Fibroblast of skin of abdomen (primary cell): ENCODE measurements at places on chromosomes 2 and 18.

DNA sequence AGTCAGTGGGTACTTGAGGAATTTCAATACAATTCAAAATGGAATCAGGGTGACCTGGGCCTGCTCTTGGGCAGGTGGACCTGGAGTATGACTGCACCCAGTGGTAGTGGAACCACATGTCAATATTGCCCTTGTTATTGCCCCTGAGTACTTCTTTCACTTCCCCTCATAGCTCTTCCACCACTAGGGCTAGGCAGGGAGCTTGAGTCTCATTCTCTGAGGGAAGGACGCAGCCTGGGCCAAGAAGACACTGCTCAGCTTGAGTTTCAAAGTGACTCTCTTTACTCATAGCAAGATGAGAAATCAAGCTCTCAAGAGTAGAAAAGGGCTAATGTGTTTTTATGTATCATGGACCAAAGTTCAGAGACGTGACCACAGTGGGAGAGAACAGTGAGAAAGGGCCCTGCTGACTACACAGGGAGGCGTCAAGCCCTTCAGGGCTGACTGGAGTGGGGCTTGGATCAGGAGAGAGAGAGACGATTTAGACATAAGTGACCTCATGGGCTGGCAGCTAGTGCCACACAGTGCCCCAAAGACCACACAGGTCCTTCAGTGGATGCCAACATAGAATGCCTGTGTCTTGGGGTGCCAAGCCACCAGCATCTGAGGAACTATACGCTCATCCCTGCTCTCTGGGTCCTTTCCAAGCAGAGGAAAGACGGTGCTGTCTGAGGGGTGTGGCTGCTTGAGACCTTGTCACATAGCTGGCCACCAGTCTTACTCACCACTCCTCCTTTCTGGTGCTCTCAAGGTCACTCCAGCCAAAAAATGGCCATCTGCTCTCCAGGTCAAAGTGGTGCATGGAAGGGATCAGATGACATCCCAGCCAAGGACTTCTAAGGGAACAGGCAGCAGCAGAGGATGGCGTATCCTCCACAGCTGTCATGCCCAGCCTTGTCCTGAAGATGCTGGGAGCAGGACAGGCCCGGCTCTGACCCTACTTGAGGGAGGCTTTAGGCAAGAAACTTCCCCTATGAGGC is 13.0 kb downstream of the PTMA start:
- no peak for DNase-seq

GRCh38 chr2:47056868-47057686 is 98.0 kb downstream of the STPG4 start:
- DNase-seq = peak; percentile 31

DNA sequence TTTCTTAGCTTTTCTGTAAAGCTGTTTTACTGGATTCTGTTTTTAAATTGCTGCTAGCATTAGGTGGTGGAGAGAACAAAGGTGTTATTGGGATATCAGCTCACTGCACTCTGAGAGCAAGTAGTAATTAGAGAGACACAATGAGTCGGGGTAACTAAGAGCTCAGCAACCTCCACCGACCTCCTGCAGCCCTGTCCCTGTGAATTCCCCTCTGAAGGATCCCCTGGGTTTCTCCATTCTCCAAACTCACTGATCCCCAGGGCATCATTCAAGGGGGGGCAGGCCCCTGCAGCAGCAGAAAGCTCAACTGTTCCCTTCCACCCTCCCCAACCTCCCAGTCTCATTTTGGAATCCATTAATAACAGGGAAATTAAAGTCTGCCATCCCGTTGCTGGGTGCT is 73.0 kb downstream of the MTCL1 start:
- DNase-seq = no peak

DNA sequence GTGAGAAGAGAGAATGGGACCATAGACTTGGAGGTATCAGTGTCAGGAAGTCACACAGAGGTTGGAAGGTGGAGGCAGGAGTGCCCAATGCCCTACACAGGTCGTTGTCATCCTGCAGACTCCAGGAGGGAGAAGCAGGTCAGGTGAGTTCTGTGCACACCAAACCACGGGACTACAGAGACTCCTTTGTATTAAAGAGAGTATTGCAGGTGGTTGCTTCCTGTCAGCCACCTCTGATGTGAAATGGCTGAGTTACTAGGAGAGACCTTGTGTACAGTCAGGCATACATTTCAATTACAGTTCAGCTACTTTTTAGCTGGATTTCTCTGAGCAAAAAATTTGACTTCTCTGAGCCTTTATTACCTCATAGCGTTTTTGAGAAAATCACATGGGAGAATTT is 51.6 kb downstream of the SPP2 start:
- no peak for DNase-seq

- no peak for DNase-seq
Observed at GRCh38 chr18:25077944-25078723, 273.8 kb downstream of the ZNF521 start.

- DNase-seq = no peak
Observed at GRCh38 chr2:23658466-23658942, 268.4 kb downstream of the ATAD2B start.

DNA sequence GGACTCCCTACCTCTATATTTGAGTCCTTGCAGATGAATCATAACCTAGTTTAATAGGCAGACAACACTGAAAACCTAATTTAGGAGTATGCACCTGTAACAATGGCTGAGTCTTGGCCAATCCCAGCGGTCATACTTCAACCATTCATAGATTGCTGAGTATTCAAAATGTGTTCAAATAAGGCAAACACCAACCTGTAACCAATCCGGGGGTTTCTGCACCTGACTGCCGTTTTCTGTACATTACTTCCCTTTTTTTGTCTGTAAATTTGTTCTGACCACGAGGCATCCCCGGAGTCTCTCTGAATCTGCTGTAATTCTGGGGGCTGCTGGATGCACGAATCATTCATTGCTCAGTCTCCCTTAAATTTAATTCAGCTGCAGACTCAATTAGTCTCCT is 338.6 kb downstream of the STK39 start:
- no peak for DNase-seq

DNA sequence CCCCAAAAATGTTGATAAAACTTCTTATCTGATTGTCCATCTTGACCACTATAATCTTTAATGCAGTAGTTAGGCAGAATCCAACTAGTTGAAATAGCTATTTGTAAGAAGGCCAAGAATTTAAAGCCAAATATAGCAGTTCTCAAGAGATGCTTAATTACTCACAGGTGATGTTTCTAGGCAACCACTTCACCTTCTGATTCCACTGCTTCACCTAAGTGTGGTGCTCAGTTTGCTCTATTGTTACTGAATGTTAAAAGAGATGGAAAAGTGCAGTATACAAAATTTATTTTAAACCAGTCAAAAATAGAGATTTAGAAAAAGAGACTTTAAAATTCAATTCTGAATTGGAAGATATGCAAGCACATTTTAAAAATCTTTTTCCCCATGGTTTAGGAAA is 539.4 kb downstream of the ZNF804A start:
- no peak for DNase-seq

DNA sequence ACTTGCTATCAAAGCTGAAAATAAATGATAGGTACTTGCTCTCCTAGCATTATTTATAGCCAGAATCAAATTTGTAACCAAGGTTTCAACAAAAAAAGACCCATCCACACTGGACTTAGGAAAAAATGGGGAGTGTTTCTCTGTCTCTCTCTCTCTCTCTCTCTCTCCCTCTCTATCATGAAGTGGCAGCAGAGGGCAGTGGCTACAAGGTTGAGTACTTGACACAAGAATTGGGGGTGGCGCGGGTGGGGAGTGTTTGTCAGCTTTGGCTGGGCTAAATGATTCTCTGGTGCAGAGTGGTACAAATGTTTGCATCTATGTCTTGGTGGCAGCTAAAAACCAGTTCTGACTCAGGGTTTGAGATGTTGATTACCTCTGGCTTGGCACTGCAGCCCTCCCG is 85.0 kb downstream of the RBM43 start:
- DNase-seq = no peak

- DNase-seq = peak; percentile 91
Observed at GRCh38 chr2:30165050-30165520, 18.3 kb downstream of the YPEL5 start.

DNA sequence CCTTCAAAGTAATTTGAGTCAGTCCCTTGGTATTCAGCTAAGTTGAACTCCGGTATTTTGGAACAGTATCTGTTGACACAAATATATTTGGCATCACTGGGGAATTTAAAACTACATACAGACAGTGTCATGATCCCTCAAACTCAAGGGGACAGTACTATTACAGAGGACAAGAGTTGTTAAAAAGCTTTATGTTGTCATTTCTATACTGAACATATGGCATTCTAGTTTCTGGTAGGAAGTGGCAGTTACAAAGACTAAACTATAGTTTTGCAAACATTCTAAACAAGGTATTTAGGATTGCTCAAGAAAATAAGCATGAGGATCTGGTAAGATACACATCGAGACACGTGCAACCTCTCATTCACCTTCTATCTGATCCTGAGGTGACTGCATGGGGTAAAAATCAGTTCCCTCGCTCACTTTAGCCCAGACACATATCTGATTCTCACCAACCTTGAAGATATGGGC is 16.6 kb upstream of the CCNYL1 start:
- no peak for DNase-seq

DNA sequence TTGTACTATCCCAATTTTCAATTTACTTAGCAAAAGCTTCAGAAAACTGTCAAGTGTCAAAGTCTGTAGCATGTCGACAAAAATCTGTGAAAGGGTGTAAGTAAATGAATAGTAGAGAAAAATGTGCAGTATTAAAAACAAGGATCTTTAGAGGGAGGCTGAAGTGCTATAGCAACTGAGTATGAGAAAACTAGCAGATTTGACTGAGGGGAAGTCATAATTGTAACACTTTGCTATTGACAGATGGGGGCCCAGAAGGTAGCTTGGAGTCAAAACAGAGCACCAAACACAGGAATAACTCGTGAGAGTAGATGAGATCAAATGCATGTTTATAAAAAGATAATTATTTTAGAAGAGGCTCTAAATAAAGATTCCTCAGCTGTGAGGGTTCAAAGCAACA is 657.7 kb downstream of the TMEM182 start:
- DNase-seq = no peak

DNA sequence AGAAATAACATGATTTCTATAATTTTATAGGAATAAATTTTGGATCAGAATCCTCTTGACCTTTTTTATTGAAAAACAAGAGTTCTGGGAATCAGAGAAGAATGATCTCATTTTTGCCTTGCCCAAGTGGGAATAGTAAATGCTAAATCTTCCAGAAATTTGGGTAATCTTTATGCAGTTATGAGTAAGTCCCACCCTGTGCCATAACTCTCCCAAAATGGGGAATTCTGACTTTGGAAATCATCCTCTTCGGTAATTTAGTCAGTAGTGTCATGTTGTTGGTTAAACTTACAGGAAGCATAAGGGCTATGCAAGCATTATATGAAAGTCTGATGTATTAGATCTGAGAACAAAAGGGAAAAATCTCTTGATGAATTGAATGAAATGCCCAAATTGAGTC is 20.6 kb upstream of the ARHGAP28 start:
- no peak for DNase-seq

GRCh38 chr2:181563101-181563692 is 93.7 kb downstream of the CERKL start:
- DNase-seq = no peak

GRCh38 chr2:100744184-100744583 is 75.8 kb upstream of the NPAS2 start:
- no peak for DNase-seq

GRCh38 chr2:15061268-15061667 is 428.8 kb downstream of the LRATD1 start:
- no peak for DNase-seq

DNA sequence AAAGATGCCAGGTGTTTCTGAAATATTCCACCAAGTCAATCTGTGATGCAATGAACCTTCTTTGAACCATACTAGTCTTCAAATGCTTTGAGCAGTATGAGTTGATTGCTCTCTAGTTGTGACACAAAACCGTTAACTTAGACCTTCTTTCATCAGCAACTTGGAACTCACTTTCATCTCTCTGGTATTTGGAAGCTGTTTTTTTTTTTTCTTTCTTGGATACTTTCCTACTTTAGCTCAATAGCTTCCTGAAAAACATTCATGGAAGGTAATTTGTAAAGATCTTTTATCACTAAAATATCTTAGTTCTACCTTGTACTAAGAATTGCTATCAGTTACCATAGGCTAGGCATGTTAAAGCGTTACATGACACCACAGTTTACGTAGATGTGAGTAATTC is 1071.9 kb upstream of the CHAC2 start:
- DNase-seq = no peak

- DNase-seq = no peak
Observed at GRCh38 chr2:120254178-120254577, 1.5 kb downstream of the RALB start.

DNA sequence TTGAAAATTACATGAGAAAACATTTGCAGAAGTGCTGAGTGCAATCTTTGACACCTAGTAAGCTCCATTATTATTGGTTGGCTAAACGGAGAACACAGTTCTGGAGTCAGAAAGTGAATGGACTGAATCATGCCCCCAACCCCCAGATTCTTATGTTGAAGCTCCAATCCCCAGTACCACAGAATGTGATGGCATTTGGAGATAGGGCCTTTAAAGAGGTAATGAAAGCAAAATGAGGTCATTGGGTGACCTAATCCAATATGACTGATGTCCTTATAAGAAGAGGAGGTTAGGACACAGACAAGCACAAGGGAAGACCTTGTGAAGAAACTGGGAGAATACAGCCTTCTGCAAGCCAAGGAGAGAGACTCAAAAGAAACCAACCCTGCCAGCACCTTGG is 200.9 kb upstream of the EPAS1 start:
- DNase-seq = peak; percentile 26

DNA sequence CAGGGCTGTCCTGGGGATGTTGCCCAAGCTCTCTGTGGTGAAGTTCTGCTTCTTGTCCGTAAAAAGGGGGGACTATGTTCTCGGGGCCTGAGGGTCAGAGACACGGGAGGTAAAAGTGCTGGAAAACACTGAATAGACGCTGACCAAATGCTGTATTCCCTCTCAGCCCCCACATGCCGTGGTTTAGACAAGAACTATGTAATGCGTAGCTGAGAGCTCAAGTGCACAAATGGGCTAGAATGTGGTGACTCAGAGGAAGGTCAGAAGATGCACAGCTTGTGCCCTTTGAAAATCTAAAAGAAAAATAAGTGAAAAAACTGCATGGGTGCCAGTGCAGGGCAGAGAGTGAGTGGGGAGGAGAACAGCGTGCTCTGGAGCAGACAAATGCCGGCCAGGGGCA is 80.3 kb upstream of the MAP4K4 start:
- DNase-seq = peak; percentile 67

DNA sequence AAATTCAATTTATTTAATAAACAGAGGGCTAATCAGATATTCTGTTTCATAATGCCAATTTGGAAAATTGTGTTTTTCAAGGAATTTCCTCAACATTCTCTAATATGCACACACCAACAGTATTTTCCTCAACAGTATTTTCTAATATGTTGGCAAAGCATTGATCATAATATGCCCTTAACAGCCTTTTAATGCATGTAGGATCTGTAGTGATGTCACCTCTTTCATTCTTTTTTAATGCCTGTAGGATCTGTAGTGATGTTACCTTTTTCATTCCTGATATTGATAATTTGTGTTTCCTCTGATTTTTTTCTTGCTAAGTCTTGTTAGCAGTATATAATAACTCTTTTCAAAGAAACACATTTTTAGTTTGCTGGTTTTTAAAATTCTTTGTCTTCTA is 15.9 kb downstream of the VWA3B start:
- no peak for DNase-seq
